Hematopoietic multipotent progenitor cell treated with erythropoietin and hydrocortisone succinate and interleukin-3 and kit ligand, for 8 days (in vitro differentiated cells): ENCODE measurements at places on chromosomes 6 and 20.
A peak's percentile ranks its signal among the peaks of the same experiment; 100 is the strongest.

DNA sequence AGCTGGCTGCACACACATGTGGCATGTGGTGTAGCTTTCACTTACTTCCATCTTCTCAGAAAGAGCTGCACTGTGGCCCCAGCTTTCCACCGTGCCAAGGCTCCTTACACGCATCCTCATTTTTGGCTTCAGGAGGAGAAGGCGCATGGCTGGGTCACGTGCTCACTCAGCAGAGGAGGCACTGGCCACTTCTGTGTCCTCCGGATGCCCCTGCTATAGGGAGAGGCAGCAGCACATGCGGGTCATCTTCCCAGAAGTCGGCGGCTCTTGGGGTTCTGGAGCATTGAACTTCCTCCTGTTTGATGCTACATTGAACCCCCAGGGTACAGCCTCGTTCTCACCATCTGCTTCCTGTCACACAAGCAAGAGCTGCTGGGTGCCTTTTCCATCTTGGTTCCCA is 111.3 kb downstream of the FAM120B start:
- no peak for DNase-seq

- no peak for DNase-seq
Measured at GRCh38 chr20:33901132-33901523, 90.0 kb downstream of the CHMP4B start.

GRCh38 chr6:36127462-36128016 is 2.8 kb upstream of the MAPK13 start:
- no peak for DNase-seq

DNA sequence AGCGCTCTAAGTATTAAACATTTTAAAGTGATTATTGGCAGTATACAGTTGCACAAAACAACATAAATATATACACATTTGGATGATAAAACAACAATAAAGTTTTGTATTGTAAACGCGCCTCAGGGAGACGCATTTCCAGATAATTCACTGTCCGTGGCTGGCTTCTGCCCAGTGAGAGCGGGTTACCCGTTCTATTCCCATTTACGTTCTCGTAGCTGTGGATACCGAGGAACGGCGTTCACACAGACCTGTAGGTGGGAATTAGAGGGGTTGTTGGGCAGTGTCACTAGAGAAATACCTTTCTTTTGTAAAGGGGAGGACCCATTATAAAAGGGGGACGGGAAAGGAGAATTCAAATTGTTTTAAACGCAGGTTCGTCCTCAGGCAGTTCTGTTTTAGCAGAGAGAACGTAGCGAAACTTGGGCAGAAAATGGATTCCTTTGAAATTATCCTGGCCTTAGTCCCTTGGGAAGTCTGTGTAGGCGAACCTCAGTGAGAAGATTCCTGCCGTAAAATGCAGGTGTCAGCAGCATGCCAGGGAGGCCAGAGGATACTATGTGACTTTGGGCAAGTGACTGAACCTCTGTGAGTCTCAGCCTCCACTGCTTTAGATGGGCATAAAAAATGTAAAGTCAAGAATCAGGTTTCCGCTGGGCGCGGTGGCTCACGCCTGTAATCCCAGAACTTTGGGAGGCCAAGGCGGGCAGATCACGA is 756 bp downstream of the MTG2 start:
- DNase-seq = peak; percentile 16

DNA sequence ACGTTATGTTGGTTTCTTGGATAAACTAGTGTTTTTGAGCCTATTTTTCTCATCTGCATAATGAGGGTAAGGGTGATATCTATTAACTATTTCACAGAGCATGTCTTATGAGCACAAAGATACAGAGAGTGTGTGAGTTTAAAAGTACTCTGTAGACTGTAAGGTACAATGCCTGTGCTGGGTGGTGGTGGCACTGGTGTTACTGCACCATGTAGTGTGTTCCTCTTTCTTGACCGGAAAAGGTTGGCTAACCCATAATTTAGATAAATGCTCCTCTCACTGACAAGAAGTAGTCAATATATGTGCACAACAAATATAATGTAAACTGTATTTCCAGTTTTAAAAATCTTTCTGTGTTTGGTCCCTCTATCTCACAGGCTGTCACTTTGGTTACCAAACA is 116.2 kb upstream of the MMS22L start:
- no peak for DNase-seq

DNA sequence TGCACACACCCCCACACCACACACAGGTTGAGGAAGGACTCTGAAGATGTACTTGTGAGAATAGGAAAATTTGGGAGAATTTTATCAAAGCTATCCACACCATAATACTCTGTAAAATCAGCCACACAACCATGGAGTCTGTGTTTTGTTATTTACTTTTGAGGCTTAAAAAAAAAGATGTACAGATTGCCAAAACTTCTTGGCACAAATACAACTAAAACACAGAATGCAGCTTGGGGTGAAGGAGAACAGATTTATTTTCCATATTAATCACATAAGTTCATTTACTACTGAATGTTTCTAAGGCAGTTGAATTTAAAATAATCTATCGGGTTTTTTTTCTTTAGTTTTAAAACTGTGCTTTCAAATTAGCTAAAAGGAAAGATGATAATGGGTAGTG is 32.8 kb upstream of the KCNQ5 start:
- DNase-seq = no peak

DNA sequence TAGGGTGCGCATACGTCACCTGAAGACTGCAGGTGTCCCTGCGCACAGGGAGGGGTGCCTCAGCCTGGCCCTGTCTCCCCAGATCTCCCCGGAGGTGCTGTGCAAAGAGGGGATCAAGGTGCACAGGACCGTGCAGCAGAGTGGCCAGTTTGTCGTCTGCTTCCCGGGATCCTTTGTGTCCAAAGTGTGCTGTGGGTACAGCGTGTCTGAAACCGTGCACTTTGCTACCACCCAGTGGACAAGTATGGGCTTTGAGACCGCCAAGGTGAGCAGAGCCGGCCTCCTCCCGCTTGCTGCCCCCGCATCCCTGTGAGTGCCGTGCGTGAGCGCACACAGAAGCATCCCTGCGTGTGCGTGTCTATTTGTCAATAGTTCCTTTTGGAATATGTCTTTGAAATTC is 150.7 kb downstream of the DTNBP1 start:
- peak; percentile 11 for DNase-seq

DNA sequence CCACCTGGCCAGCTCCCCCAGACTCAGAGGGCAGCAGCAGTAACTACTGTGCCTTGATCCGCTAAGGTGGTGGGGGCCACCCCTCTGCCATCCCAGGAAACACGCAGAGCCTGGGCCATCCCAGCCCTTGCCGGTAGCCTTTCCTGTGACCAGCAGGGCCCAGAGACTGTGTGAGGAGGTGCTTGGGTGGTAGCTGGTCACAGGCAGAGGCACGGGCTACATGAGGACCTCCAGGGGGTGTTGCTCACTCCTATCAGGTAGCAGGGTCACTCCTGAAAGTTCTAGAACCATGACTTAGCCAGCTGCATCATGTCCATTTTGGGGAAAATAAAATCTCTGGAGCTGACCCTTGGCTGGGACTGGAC is 22.8 kb downstream of the PCMTD2 start:
- no peak for DNase-seq

DNA sequence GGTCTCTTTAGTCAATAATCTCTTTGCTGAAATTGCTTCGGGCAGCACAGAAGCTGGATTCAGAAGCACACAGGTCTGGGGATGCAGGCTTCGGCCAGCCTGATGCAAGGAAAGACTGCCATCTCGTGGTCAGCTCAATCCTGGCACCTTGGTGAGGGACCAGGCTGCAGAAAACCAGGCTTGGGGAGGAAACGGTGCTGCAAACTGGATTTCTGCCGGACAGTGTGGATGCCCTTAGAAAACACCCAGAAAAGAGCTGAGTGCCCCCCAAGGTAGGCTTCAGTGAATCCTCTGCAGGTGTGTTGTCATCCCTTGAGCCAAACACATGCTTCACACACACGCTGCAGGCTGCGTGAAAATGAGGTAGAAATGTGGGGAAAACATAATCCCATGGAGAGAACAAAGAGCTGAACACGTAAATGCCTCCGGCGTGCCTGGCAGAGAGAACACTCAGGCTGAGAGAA is 89.8 kb upstream of the PAX1 start:
- peak; percentile 25 for DNase-seq

DNA sequence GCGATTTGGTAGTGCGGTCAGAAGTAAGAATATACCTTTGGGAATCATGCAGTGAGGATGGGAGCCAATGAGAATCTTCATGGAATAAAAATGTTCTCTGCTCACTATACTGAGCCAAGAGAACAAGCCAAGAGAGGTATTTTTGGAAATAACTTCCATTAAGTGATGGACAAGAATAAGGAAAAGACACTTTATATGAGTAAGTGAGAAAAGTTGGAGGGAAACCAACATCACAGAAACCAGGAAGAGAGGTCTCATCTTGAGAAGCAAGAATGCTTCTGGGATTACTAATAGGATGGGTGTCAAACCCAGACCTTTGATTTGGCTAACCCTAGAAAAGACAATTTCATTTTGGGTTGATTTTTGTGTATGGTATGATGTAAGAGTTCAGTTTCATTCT is 181.2 kb upstream of the JAG1 start:
- DNase-seq = no peak

DNA sequence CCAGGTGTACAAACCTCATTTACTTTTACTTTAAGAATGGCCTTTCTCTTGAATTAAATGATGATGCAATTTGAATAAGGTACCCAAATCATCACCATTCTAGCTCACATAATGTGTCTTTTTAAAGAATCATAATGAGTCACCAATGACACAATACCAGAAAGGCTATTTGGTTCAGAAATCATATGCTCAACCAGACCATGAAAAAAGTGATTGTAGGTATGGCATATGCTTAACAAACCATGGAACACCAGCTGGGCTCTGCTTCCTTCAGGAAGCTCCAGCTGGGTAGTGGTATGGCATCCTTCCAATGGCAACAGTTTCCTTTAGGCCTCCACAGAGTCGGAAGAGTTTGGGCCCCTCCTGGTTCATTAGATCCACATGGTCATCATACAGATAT is 128.2 kb downstream of the FRK start:
- DNase-seq = no peak

GRCh38 chr6:3744901-3745470 is 6.5 kb downstream of the PXDC1 start:
- no peak for DNase-seq

GRCh38 chr6:26054781-26055718 is 32.2 kb upstream of the HFE start:
- DNase-seq = peak; percentile 97

- no peak for DNase-seq
Measured at GRCh38 chr20:36825385-36826104, 50.4 kb upstream of the TLDC2 start.

GRCh38 chr6:52640170-52640569 is 30.7 kb upstream of the TMEM14A start:
- DNase-seq = no peak

DNA sequence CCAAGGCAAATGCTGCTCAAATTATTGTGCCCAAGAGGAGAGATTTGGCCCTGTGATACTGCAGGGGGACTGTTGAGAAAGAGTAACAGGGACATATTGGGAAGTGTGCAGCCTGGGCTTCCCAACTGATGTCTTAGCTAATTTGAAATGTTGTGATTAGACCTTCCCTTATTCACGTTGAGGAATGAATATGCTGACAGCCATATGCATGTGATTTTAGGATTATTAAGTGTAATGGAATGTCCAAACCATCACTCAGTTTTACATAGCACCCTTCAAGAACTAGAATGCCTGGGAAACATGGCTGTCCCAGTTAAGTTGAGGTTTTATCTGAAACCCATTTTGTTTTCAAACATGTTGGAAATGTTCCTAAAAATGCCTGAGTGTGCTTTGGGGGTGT is 81.4 kb downstream of the CARMIL1 start:
- DNase-seq = no peak

DNA sequence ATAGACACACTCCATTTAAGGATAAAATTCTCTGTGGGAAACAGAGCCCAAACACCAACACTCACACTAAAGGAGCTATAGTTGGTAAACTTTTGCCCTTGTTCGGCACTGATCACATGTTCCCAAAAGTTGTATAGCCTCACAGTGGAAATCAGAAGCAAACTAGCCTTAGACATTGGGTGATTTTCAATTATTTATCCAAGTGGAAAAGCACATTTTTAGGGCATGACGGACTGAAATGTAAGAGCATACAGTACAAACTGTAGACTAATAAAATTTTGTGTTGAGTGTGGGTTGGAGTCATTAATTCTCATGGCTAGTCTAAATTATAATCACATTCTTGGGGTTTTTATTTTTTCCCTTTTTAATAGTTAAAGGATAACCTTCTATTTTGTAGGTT is 202.4 kb downstream of the MOXD1 start:
- no peak for DNase-seq

DNA sequence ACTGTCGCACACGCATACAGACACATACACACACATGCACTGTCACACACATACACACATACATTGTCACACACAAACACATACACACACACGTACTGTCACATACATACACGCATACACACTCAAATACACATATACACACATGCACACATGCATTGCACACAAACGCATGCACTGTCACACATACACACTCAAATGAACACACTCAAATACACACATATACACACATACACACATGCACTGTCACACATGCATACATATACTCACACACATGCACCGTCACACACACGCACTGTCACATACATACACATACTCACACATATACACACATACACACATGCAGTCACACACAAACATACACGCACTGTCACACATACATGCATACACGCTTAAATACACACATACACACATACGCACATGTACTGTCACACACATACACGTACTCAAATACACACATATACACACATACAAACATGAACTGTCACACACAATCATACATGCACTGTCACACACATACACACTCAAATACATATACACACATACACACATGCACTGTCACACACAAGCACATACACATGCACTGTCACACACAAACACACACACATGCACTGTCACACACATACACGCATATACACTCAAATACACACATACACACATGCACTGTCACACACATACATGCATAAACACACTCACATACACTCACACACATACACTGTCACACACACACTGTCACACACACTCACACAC is 548.6 kb upstream of the BTBD3 start:
- DNase-seq = no peak

DNA sequence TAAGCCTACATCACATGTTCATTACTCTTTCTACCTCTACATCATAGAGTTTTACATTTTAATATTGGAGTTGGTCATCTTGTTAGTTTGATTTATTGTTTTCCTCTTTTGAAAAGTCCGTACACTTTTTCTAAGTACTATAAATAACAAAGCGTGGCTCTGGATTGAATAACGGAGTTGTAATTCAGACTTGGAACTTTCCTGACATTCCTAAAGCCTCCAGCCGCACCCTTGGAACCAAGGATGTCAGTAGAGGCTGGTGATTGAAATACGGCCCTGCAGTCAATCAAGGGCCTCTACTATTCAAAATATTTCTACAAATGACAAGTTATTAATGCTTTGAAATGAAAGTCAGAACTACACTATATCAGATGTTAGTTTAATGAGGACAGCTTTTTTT is 301.9 kb upstream of the TBX18 start:
- no peak for DNase-seq
